Effector CD8-positive, alpha-beta T cell (primary cell): ENCODE measurements at places on chromosomes 11 and 22.
A peak's percentile ranks its signal among the peaks of the same experiment; 100 is the strongest.

GRCh38 chr11:23727387-23727786, 769.5 kb upstream of the LUZP2 start:
- no peak for DNase-seq

GRCh38 chr11:75166791-75167190, 15.9 kb downstream of the SLCO2B1 start:
- no peak for DNase-seq

- DNase-seq: no peak
These were observed 5.1 kb downstream of the KRTAP5-7 start for GRCh38 chr11:71532036-71532610.

DNA sequence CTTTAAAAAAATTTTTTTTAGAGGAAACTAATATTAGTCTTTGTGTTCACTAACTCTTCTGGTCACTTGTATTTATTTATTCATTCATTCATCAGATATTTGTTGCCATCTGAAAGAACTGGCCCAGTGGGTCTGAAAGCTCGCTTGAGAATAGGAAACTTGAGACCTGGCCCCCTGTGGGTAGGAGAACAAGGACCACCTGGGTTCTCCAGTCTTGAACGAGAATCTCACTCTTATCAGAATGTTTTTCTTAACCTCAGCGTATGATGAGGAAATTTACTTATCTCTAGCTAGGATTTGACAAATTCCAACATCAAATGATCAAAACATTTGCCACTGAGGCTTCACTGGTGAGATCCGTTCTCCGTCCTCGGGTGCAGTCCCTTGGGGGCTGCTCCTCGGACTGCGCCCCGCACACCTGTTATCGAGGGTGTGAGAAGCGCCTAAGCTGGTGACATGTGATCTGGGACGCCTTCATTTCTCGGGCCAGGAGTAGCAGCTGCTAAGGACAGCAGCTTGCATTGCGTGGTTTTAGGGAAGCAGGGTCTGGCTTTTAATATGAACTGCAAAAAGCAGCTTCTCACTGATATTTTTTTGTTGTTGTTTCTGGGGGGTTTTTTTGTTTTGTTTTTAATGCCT, 6.3 kb downstream of the C22orf31 start:
- no peak for DNase-seq

GRCh38 chr11:11701070-11701469, 79.3 kb upstream of the GALNT18 start:
- DNase-seq: no peak

DNA sequence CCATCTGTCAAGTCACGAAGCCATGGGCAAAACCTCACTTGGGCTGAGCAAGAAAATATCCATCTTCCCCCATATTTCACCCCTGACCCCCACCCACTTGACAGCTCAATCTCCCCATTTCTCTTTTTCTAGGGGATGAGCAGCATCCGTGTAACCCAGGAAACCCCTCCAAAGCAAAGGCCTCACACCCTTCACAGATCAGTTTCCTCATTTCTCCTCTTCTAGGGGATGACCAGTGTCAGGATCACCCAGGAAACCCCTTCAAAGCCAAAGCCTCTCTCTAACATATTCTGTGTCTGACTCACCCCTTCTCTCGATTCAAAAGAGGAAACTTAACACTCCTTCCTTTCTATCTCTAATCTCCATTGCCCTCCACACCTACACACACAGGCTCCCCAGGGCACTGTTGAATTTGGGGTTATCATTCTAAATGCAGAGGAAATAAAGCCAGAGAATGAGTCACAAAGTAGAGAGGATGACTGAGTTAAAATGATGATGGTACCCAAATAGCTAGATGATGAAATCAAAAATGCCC, 439.7 kb downstream of the BUD13 start:
- no peak for DNase-seq

DNA sequence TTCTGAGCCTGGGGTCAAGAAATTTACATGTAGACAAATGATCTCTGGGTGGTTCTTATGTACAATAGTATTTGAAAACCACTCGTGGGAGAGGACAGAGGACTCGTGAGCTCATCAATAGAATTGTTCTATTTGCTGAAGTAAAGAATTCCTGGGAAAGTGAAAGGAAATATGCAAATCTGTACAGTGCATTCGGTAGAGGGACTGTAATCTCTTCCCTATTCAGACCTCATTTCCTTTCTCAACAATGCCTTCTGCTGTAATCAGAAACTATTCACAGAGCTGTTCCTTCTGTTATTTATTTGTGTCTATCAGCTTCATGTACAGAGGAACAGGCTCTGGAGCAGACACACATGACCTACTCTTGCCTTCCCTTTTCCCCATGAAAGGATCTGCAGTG, 709.4 kb upstream of the KIRREL3 start:
- no peak for DNase-seq

- peak; percentile 40 for DNase-seq
These were observed 829 bp upstream of the ZBED5 start for GRCh38 chr11:10858439-10859325.
